ENCODE measurements at places on chromosomes 12 and 14.

GRCh38 chr12:113981876-113982275 lies 15.8 kb upstream of the RBM19 start:
- no peak for DNase-seq

- peak; percentile 75 for DNase-seq
Observed at GRCh38 chr14:34460841-34461240, 1.2 kb downstream of the SPTSSA start.

GRCh38 chr14:68955164-68955850 lies 23.8 kb downstream of the ACTN1 start:
- DNase-seq: no peak

- DNase-seq: no peak
Observed at GRCh38 chr14:80776657-80777056, 164.9 kb downstream of the CEP128 start.

DNA sequence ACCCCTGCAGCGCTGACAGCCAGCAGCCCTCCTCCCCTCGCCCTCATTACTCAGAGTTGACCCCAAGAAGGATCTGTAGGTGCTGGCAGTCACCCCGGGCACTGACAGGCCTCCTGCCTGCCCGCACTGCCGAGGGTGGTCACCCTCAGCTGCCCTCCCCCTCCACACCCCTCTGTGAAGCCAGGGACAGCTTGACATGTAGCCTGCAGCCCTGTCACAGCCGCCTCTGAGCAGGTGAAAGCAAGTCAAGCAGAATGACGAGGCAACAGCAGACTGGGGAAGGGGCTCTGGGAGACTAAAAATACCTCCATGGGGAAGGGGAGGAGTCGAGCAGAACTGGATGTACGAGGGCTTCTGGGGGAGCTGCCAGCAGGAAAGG lies 178.1 kb downstream of the DPF3 start:
- DNase-seq: no peak

GRCh38 chr14:99590746-99591555 lies 13.1 kb downstream of the CCDC85C start:
- DNase-seq: no peak

DNA sequence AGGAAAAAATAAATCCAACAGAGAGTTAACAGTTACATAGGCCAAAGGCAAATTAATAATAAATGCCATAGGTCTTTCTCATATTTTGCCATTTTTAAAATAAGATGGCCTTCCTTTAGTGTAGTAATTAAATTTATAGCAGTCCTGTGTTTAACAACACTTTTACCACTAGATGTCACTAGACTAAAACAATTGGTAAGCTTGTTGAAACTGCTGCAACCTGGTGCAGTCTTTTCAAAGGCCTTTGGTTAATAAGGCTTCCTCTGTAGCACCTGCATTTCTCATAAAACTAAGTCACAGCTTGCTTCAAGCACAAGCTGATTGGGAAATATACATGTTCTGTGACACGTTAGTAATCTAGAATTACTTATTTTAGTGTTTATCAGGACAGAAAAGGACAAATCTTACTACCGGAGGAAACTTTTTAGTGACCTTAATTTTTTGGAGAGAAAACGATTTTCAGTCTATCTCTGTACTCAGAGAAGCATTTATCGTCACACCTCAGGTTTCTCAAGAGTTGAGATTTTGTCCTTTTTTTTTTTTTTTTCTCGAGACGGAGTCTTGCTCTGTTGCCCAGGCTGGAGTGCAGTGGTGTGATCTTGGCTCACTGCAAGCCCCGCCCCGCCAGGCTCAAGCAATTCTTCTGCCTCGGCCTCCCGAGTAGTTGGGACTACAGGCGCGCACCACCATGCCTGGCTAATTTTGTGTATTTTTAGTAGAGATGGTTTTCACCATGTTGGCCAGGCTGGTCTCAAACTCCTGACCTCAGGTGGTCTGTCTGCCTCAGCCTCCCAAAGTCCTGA lies 20.0 kb downstream of the BORCS5 start:
- DNase-seq: peak; percentile 81

DNA sequence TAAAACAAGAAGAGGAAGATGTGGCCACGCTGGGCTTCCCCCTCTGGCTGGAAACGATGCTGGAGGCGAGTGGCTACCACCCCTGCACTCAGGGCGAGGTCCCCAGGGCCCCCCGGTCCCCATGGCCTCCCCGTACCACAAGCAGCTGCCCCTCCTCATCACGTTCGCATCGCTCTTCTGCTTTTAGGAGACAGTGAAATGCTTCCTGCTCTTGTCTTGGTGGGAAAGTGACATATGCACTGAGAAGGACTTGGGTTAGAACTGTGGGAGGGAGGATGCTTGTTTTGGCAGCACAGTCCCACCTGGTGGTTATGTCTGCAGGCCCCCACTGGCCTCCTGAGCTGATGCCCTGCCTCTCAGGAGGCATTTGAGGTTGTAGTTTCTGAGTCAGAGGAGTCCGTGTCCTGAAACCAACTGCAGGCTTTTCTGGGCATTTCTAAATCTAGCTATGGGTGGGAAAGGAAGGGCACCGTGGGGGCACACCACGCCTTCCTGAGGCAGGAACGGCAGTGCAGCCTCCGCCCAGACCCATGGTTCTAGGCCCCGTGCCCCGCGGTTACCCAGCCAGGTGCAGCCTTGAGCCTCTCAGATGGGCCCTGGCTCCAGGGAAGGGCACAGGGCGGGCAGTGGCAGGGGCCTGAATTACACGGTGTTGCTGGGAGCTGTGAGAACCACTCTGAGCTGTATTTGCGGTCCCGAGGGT lies 139.3 kb downstream of the ADGRD1 start:
- no peak for DNase-seq

DNA sequence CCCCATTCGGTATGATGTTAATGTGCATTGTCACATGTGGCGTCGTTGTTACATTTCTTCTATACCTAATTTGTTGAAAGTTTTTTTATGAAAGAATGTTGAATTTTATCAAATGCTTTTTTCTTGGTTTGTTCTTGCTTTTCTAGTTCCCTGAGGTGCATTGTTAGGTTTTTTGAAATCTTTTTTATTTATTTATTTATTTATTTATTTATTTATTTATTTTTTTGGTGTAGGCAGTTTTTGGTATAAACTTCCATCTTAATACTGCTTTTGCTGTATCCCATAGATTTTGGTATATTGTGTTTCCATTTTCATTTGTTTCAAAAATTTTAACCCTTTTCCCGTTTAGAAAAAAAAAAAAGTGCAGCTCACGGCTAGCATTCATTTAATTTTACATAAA lies 121.1 kb upstream of the HMGA2 start:
- DNase-seq: no peak

DNA sequence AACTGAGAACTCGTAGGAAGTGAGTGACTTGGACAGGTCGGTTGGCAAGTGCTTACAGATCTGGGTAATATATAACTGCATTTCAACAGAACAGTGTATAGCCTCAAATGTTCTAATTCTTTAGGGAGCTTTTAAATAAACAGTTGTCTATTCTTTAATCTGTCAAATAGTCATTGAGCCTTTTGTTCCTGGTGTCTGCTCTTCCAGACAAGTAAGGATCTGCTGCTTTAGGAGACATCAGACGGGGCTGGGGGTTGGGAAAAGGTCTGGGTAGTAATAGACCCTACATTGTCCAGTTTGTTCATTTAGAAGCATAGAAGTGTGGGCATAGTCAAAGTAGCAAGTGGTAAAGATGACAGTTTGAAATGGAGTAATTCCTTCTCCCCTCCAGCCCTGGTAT lies 2.0 kb downstream of the PTPN11 start:
- no peak for DNase-seq

GRCh38 chr12:48822711-48823110 lies 4.4 kb downstream of the CACNB3 start:
- DNase-seq: no peak

GRCh38 chr12:102215992-102216691 lies 18.5 kb upstream of the PMCH start:
- no peak for DNase-seq

Measured in mesendoderm (in vitro differentiated cells).